ENCODE measurements at places on chromosomes 3 and 15.

- DNase-seq, result no peak
These were observed 166.3 kb upstream of the CHRM5 start for GRCh38 chr15:33801954-33802353.

GRCh38 chr3:191345334-191345733 lies 15.0 kb upstream of the UTS2B start:
- no peak for DNase-seq

DNA sequence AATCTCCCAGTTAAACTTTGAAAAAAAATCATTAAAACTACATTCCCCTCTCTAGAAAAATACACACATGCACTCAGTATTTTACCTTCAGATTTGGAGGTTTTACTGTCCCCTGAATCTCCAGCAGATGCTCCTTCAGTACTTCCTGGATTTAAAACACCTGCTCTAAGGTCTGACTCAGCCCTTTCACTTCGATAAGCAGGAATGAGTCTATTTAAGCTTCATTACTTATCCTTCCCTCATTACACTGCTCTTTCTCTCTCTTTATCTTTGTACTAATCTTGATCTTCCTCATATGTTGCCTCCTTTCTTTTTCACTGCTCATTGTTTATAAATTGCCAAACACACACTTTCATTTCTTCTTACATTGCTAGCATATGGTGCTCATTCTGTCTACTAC lies 443.9 kb downstream of the DIPK2A start:
- DNase-seq, result peak; percentile 68

DNA sequence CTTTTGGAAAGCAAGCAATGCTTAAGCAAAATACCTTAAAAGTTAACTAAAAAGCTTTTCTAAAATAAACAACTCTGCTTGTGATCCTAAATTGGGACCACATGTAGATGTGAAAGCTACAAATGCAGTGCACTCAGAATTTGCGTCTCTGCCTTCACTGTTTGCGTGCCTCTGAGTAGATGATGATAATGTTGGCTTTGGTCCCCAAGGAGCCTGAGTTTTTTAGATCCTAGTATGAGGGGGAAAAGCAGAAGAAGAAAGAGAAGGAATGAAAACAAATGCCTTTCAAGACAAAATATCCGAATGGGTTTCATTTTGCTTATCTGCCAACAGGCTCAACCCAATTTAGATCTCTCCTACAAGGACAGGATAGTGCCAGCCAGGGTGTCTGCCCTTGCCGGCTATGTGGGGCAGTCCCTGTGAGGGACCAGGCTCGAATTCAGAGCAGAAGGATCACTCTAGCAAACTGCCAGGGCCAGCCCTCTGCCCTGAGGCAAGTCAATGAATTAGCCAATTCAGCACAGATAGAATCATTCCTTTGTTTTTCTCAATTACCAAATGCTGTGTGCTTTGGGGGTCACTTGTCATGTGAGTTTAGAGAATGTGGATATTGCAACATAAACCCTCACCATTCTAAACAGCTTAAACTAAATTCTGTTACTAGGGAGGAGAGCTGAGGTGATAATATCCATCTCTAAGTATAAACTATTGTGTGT lies 28.5 kb downstream of the SCG5 start:
- no peak for DNase-seq

GRCh38 chr3:82745544-82745943 lies 984.1 kb upstream of the GBE1 start:
- no peak for DNase-seq

DNA sequence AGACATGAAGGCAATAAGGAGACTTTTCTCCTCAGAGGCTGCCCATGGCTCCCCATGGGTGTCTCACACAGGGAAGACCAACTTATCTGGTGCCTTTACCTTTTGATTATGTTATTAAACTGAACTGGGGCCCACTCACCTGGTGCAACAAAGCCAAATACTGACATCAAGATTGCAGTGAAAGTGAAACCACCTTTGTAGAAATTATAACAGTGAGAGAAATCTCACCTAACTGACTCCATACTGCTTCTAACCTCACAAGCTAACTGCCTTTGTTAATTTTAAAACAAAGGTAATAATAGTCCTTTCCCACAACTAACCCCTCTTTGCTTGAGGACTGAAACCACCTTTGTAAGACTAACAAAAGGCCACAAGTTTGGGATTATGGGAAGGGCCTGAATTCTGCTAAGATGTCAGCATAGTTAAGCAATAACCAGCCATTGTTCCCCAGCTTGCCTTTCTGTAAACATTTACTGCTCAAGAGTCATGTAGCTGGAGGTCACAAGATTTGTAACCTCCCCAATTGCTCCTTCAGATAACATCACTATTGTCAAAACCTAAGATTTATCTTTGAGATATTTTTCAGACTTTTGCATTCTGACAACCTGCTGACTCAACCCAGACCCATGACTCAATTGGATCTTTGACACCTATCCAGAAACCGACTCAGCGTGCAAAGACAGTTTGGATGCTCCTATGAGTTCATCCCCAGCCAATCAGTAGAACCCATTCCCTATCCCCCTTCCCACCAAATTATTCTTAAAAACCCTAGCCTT lies 420.3 kb upstream of the CFAP20DC start:
- no peak for DNase-seq

DNA sequence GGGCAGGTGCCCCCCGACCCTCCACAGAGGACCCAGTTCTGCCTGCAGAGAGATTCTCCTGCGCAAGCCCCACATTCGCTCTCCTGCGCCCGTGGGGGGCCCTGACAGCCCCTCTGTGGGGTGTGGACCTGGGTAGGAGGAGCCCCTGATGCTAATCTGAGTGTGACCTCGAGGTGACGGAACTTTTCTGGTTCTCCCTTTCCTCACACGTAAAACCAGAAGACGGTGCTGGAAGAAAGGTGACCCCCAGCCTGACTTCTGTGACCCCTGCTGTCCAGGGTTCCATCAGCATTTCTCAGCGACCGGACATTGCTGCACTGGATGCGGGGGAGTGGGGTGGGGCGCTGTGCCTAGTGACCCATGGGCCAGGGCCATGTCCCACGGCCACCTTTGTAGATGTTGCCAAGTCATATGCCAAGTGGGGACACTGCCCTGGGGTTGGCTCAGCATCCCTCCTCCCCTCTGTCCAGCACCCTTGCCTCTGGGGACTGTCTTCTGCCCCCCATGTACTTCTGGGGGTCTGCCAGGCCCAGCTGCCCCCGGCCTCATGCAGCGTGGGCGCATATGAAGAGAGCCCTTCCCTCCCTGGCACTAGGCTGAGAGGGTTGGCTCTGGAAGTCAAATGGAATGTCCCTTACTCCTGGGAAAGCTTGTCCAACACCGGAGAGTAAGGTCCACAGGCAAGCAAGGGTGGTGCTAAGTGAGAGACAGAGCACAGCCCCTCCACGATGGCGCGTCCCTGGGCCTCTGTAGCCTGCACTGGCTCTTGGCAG lies 129.1 kb upstream of the MEF2A start:
- DNase-seq, result no peak

DNA sequence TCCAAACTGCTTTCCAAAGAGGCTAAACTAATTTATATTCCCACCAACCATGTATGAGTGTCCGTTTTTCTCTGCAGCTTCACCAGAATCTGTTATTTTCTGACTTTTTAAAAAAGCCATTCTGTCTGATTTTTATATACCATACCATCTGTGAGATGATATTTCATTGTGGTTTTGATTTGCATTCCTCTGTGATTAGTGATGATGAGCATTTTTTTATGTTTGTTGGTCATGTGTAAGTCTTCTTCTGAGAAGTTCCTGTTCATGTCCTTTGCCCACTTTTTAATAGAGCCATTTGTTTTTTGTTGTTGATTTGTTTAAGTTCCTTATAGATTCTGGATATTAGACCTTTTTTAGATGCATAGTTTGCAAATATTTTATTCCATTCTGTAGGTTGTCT lies 179.4 kb upstream of the ALCAM start:
- DNase-seq, result no peak

GRCh38 chr3:170553788-170554757 lies 31.8 kb downstream of the SLC7A14 start:
- DNase-seq, result no peak

GRCh38 chr3:4633078-4634004 lies 140.2 kb downstream of the ITPR1 start:
- peak; percentile 74 for DNase-seq

- no peak for DNase-seq
These were observed 125.0 kb downstream of the PDZRN3 start for GRCh38 chr3:73499787-73500186.

DNA sequence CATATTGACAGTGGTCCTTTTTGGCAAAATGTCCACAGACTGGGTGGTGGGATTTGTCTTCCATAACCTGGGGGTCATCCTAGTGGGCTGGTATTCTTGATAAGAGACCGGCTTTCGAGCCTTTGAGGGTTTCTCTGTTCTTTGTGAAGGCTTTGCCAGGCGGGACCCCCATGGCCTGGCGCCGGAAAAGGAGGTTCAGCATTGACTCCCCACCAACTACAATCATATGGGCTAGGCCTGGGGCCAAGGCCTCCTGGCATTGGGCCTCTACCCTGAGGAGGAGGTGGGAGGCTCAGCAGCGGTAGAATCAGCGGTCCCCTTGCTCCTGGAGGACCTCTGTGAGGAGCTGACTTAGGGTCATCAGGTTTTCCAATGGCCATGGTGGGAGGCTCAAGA lies 19.8 kb upstream of the HDAC11 start:
- DNase-seq, result no peak

DNA sequence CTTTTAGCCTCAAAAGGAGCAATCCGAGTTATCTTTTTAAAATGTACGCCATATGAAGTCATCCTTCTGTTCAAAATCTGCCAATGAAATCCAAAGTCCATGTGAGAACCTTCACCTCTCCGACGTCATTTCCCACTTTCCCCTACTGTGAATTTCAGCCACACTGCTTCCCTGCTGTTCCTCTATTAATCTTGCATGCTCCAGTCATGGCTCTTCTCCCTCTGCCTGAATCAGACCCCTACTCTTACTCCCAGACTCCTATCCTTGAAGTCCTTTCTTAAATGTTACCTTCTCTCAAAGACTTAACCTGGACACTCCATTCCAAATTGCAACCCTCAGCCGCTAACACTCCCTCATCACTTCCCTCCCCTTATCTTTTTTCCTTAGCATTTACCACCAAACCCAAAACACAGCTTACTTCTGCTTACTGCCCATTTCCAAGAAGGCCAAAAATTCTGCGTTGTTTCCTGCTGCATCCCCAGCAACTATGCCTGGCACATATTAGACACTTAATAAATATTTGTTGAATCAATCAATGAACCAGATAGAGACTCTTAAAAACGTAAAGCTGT lies 1.2 kb downstream of the NKIRAS1 start:
- peak; percentile 61 for DNase-seq

- no peak for DNase-seq
These were observed 142.8 kb downstream of the LIPC start for GRCh38 chr15:58574631-58575030.

DNA sequence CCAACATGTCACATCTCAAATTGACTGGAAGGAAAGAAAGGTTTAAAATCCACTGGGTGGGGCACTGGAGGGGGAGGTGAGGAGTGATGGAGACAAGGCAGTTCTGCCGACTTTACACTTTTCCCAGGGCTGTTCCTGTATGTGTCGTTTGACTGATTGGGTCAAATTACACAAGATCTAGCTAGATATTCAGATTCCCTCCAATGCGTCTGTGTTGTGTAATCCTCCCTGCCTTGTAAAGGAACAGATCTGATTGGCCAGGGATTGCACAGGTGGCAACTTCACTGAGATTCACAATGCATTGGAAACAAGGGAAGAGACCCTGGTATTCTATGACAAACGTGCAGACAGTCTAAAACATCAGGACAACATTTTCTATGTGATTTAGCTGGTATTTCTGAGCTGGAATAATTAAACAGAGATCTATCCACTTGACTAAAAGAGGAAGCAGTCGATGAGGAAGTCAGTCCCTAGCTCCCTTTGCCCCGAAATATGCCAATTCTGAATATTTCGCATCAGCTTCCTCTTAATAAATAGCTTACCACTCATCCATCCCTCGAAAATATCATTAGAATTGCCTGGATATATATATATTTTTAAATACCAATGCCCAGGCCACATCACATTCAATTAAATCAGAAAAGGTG lies 312.9 kb downstream of the RORA start:
- no peak for DNase-seq
